ENCODE measurements at places on chromosomes 2 and 18. TPM values are rescaled to one million over a fixed set of nuclear protein-coding genes. Genes with fewer than 3 reads are reported as not detected.

Gene HOXD9
- 1.4 TPM for total RNA-seq

Gene NTSR2
- total RNA-seq = not detected

Gene TWIST2
- total RNA-seq = 94.9 TPM

Gene SCYGR2
- not detected for total RNA-seq

DNA sequence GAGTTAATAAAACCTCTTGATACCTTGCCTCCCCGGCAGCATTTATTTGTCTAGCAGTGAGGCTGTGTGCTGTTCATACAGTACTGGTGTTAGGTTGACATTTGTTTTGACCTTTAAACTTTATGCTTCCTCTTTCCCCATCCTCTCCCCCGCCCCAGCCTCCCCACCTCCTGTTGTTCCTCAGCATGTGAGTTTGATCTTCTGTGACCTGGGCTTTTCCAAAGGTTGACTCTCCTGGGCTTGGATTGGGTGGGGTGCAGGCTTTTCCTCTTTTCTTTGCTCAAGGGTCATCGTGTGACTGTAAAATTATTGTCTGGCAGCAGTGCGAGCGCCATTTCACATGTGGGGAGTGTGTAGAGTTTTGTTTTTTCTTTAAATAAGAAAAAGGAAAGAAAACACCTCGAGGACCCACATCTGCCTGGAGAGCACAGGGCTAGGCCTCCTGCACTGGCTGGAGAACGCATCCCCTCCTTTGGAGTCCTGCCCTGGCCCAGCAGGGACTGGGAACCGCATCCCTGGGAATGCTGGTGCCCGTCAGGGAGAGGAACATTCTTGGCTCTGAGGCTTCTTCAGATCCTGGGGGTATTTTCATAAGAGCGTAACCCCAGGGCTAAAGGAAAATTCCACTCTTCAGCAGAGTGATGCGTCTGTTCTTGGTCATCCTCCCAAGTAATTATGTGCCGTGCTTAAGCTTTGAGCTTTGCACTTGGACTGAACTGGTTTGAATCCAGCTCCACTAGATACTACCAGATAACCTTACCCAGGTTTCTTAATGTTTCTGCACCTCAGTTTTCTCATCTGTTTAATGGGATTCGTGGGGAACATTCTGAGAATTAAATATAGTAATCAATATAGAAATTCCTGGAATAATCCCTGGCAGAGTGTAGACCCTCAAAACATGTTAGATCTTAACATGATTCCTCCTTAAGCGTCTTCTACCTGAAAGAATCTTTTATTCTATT lies 91.5 kb downstream of the SETBP1 start:
- DNase-seq = peak; percentile 10

- peak; percentile 65 for DNase-seq
Measured at GRCh38 chr2:118061135-118061955, 26.9 kb upstream of the INSIG2 start.

GRCh38 chr2:217756375-217757107 lies 246.3 kb downstream of the TNS1 start:
- DNase-seq = peak; percentile 52

GRCh38 chr2:147222506-147222905 lies 622.3 kb upstream of the ACVR2A start:
- DNase-seq = no peak

DNA sequence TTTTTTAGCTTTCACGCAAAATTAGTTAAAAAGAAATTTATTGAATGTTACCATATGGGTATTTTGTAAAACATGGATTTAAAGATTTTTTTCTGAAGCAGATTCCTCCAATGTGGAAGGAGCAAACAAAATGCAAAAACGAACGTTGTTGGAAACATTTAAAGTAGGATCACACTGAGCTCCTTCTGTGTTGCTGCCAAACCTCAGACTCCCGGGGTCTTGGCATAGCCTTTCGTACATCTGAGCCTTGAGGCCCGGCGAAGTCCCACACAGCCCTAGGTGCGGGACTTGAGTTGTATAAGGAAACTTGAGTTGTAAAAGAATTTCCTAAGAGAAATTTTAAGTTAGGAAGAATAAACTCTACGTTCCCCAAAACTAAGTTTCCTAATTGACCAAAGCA lies 52.0 kb upstream of the CD226 start:
- no peak for DNase-seq

- no peak for DNase-seq
Measured at GRCh38 chr2:223048519-223048918, 3.5 kb upstream of the KCNE4 start.

All from RPMI7951 (cell line).